ENCODE measurements at places on chromosomes 2 and 18. TPM values are rescaled to one million over a fixed set of nuclear protein-coding genes. Genes with fewer than 3 reads are reported as not detected.

Gene SATB2
- 1.3 TPM for total RNA-seq

Gene LPIN2
- 35.9 TPM for total RNA-seq

Gene ITGA6
- 218 TPM for total RNA-seq

Gene CYBRD1
- 26.0 TPM for total RNA-seq

Gene KCNIP3
- 0.48 TPM for total RNA-seq

Gene CROCC2
- total RNA-seq = not detected

Gene ARHGAP25
- total RNA-seq = 5.2 TPM

Gene GPR17
- not detected for total RNA-seq

Gene DUSP19
- total RNA-seq = 2.6 TPM

Gene CASP8
- 6.2 TPM for total RNA-seq

Gene SNRPD1
- 7.8 TPM for total RNA-seq

Gene DYNAP
- not detected for total RNA-seq

Gene SULT1C4
- total RNA-seq = 20.1 TPM

Gene TCF23
- total RNA-seq = not detected

Gene PAIP2B
- total RNA-seq = 0.33 TPM

Gene FOXI3
- not detected for total RNA-seq

Gene CSRNP3
- total RNA-seq = 0.19 TPM

Gene MFSD6
- total RNA-seq = 4.0 TPM

Gene LRP1B
- total RNA-seq = under 0.01 TPM

Gene DRC1
- total RNA-seq = 0.33 TPM

Gene MORN2
- 9.8 TPM for total RNA-seq

Gene CD28
- total RNA-seq = under 0.01 TPM

Gene AQP12B
- total RNA-seq = not detected

Gene UGT1A5
- not detected for total RNA-seq

Gene IL1RN
- total RNA-seq = not detected

Gene MAIP1
- total RNA-seq = 26.1 TPM

Gene EFHD1
- under 0.01 TPM for total RNA-seq

Gene EVA1A
- 41.2 TPM for total RNA-seq

Gene LAMA3
- total RNA-seq = 6.5 TPM

Gene PLEK
- total RNA-seq = under 0.01 TPM

Gene FAM228A
- 0.10 TPM for total RNA-seq

Gene C2orf15
- total RNA-seq = 0.33 TPM

Gene STARD6
- total RNA-seq = 0.33 TPM
